ENCODE measurements at places on chromosomes 5 and 9. TPM values are rescaled to one million over a fixed set of nuclear protein-coding genes. Genes with fewer than 3 reads are reported as not detected.

- no peak for DNase-seq
These were observed 102.7 kb upstream of the MVB12B start for GRCh38 chr9:126223798-126224531.

- DNase-seq, result peak; percentile 69
These were observed 26.8 kb upstream of the RPL26L1 start for GRCh38 chr5:172932313-172933017.

EMB gene
- total RNA-seq, result 0.97 TPM

SLC6A19 gene
- not detected for total RNA-seq

GRCh38 chr9:19101203-19101602 is 1.5 kb downstream of the HAUS6 start:
- DNase-seq, result no peak

DNA sequence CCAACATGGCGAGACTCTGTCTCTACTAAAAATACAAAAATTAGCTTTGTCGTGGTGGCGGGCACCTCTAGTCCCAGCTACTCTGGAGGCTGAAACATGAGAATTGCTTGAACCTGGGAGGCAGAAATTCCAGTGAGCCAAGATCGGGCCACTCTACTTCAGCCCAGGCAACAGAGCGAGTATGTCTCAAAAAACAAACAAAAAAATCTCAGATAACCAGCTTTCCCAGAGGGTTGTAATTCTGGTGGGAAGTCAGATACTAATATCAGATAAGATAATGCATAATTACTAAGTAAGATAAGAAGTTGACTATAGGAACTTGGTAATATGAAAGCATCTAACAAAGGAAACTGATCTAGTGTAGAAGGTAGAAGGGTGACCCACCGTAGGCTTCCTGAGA is 60.6 kb downstream of the PCDH1 start:
- no peak for DNase-seq

- DNase-seq, result no peak
These were observed 234.7 kb downstream of the NMUR2 start for GRCh38 chr5:152170350-152170749.
